ENCODE measurements at places on chromosomes 6 and 20.

- DNase-seq = no peak
Measured at GRCh38 chr6:109073344-109074132, 21.1 kb downstream of the SESN1 start.

- DNase-seq = no peak
Measured at GRCh38 chr20:10388597-10388996, 45.4 kb downstream of the MKKS start.

GRCh38 chr6:140082867-140083297 lies 708.4 kb upstream of the CITED2 start:
- no peak for DNase-seq

- no peak for DNase-seq
Measured at GRCh38 chr6:130326496-130326895, 39.3 kb upstream of the TMEM200A start.

GRCh38 chr6:166864333-166864732 lies 92.0 kb downstream of the RNASET2 start:
- DNase-seq = no peak

DNA sequence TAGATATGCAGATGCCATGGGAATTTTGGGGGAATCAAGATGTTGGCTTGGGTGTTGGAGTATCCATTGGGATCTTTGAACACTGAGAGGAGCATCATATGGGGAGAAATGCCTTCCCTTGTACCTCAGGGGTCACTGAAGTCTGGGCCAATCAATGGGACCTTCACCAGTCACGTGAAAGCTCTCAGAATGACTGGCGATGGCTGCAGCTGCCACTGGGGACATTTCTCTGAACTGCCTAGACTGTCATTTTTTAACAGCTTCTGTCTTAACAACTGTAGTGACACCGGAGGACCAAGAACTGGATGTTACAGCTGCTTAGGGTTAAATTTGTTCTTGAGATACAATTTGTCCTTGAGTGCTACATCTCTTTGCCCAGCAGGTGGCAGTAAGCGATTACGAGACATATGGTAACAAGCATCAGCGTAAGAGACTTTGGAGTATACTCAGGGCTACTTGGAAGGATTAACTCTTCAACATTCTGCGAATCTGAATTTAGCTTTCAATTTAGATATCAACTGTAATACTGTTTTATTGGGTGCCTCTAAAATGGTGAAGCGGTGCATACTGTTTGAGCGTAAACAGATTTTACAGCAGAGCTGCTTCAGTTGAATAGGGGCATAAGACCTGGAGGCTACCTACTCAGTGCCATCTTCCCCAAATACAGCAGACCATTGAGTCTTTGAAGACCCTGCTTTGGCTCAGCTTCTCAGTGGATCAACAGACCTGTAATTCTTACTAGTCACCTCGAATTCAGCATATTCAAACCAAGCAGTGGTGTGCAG lies 36.0 kb downstream of the CCN2 start:
- no peak for DNase-seq

GRCh38 chr6:14765721-14766390 lies 480.0 kb upstream of the JARID2 start:
- no peak for DNase-seq

DNA sequence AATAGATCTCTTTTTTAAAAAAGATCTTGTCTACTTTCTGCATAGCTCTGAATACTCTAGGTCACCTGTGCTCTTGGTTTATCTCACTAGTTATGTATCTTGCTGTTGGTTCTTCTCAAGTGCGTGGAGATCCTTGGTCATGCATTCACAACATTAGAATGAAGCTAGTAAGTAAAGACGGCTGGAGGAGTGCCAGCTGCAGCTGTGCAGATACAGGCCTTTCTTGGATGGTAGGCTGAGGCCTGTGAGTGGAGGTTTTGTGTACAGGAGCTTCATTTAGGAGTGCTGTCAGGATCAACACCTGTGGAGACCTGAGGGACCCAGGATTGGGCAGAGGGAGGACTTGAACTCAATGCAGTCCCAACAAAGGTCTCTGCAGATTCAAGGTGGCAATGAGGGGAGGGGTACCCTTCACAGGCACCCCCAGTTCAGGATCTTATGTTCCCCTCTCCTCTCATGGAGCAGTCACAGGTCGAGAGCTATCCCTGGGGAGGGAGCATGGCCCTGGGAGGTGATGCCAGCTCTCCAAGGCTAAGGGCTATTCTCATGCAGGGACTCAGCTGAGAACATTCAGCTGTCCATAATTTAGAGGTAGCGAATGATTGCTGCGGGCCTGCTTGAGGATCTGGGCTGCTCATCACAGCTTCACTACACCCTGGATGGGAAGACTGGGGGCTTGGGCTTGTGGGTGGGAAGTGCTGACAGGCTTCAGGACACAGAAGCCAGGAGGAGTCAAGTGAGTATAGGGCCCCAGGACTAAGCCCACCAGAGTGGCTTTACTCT lies 98.9 kb upstream of the ENPP5 start:
- DNase-seq = no peak

DNA sequence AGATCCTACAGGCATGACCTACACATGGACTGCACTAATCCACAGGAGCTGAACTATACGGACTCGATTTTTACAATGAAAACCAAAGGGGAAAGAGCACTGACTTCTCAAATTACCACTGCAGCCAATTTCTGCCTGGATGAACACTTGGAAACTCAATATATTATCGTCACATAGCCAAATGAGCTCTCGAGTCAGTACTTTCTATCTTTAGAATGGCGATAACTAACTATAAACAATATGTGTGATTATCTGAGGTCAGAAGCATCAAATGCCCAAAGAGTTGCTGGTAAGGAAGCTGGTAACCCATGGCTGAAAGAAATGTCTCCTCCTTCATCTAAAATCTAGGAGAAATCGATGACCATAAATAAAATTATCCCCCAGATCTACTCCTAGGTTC lies 86.7 kb downstream of the KIF16B start:
- DNase-seq = no peak

- no peak for DNase-seq
Measured at GRCh38 chr20:39581034-39581433, 618.9 kb downstream of the DHX35 start.

- no peak for DNase-seq
Measured at GRCh38 chr20:43893930-43894329, 20.7 kb upstream of the TOX2 start.

GRCh38 chr6:16547587-16547986 lies 213.7 kb downstream of the ATXN1 start:
- no peak for DNase-seq

- DNase-seq = no peak
Measured at GRCh38 chr6:20678831-20679352, 144.6 kb downstream of the CDKAL1 start.

- DNase-seq = peak; percentile 59
Measured at GRCh38 chr6:139291813-139292619, at the start of gene TXLNB. Gene TXLNB, minus strand, starts transcription at chr6:139291998. Its CDS starts 3,099 bp downstream, at chr6:139288899.

- no peak for DNase-seq
Measured at GRCh38 chr6:113649276-113649675, 207.9 kb upstream of the MARCKS start.

DNA sequence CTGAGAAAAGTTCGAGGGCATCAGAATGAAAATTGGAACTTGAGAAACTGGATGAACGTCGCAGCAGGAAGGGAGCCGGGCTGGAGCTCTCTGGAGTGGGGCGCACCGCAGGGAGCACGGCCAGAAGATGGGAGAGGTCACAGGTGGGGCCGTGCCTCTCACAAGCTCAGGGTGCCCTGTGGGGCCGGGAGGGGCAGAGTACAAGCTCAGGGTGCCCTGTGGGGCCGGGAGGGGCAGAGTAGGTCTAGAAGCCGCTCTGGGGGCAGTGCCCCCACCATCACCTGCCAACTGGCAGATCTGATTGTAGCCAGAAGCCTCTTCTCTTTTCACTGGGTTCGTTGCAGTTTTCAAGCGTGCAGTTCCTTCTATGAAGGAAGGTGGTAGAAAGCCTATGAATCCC lies 61.1 kb upstream of the SNX9 start:
- DNase-seq = no peak

GRCh38 chr6:30349421-30350177 lies 4.6 kb downstream of the RPP21 start:
- no peak for DNase-seq

GRCh38 chr6:35063701-35064280 lies 77.3 kb downstream of the TCP11 start:
- DNase-seq = no peak

GRCh38 chr6:169960886-169961611 lies 209.6 kb downstream of the ERMARD start:
- no peak for DNase-seq

GRCh38 chr6:35496841-35497570 lies at the start of gene TEAD3:
Gene TEAD3, minus strand, starts transcription at chr6:35497079.
- DNase-seq = peak; percentile 26

GRCh38 chr6:151577257-151577656 lies 83.4 kb downstream of the CCDC170 start:
- no peak for DNase-seq

- no peak for DNase-seq
Measured at GRCh38 chr6:34457742-34458735, 7.8 kb upstream of the PACSIN1 start.

DNA sequence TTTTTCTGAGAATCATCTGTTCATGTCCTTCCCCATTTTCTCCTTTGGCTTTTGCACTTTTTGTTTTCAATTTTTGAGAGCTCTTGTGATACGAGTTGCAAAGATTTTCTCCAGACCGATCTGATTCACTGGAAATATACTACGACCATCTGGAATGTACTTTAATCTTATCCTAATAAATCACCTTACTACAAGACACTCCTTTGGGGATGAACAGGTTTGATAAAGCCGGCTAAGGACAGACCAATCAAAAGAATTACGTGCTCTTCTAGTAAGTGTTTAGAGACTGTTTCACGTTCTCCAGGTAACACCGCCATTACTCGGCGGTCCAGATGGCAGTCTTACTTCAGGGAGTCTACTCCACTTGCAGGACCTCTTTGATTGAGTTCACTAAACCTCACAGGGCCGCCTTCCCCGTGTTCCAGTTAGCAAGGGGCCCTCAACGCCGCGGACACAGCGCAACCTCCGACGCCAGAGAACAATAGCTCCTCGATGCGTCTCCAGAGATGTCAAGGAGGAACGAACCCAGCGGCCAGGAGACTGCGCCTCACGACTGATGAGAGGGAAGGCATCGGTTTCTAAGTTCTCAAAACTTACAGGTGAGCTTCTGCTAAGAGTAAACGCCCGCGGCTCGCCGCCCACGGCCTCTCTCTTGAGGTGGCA lies 920 bp upstream of the WTAP start:
- DNase-seq = no peak

DNA sequence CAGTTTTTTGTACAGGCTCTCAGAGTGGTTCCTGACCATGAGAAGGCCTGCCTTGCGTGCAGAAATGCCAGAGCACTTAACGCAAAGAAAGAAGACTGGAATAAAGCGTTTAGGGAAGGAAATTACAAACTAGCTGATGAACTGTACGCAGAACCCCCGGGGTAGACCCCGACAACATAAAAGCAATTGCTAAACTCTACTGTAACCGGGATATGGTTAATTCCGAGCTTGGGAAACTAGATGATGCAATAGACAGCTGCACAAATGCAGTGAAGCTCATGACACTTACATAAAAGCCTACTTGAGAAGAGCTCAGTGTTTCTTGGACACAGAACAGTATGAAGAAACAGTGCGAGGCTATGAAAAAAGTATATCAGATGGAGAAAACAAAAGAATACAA lies 35.7 kb downstream of the CITED2 start:
- no peak for DNase-seq

GRCh38 chr6:7954477-7955200 lies 44.1 kb upstream of the TXNDC5 start:
- no peak for DNase-seq

GRCh38 chr6:41970436-41970846 lies 28.8 kb upstream of the CCND3 start:
- no peak for DNase-seq

GRCh38 chr6:137678451-137678850 lies 184.3 kb upstream of the OLIG3 start:
- DNase-seq = no peak

- no peak for DNase-seq
Measured at GRCh38 chr6:144343701-144344428, 58.7 kb downstream of the UTRN start.

GRCh38 chr6:83914953-83915352 lies 55.5 kb downstream of the CYB5R4 start:
- DNase-seq = no peak

DNA sequence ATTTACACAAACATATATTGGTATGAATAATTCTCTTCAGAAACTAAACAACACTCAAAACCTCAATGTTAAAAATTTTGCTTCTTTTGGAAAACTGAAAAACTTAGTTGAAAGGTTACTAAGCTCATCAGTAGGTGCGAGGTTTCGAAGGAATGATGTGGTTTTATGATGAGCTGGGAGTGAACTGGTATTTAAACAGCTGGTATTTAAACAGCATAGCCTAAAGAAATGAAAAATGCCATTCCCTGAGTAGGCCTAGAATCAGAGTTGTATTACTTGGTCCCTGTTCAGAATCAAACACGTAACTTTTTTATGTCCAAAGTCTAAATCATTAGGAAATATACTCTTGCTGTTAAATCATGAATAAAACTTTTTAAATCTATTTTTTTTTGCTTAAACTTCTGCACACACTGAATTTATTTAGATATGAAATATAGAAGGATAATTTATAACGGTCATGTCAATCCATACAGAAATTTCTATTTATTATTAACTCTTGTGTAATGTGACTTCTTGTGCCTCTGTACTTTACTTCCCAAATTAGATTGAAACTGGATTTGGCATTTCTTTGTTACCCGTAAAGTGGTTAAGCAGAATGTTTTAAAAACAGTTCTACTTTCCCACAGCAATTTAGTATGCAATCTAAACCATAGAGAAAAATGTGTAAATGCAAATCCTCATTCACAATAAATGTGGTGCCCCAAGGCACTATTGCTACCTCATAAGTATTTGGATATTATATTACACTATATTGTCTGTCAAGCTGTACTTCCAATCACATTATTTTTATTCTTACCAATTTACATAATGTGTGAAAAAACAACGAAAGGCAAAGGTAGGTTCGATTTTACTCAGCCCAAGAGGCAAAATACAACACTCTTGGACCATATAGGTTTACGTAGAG lies 124.1 kb downstream of the HS3ST5 start:
- no peak for DNase-seq

DNA sequence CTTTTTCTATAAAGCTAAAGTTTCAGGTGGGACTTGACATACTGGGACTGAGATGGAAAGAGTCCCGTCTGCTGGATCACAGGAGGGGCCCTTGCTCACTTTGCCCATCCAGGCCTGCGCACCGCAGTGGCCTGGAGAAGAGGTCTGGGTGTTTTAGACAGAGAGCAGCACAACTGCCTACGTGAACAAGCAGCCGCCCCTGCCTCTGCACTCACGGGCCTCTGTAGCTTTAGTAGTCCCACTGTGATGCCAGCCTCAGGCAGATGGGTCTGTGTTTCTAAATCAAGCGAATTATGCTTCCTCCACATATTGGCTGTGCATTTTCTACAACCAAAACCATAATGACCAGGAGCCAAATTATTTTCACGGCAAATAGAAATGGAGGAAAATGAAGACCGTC lies 184.8 kb upstream of the FOXQ1 start:
- no peak for DNase-seq

Data from stimulated activated CD4-positive, alpha-beta T cell treated with anti-CD3 and anti-CD28 coated beads, Interleukin-15, amount 100 ng/mL, for 1 hour (primary cell).